ENCODE measurements at places on chromosomes 5 and 9.

DNA sequence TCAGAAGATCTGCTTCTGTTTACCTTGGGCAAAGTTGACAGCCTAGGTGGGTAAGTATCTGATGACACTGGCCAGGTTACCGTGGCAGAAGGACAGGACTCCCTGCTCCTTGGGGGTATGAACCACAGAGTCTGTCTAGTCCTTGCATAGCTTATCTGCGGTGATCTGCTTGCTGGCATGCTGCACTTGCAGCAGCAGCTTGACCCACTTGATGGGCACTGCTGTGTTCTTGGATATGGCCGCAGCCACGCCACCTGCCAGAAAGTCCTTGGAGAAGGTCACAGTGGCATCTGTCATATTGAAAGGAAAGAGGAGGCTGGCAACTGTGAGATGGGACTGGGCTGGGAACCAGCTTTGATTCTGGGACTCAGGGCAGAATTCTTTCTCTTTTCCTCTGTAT lies 35.9 kb upstream of the POC5 start:
- no peak for DNase-seq

GRCh38 chr9:35277628-35278359 lies 116.0 kb downstream of the UNC13B start:
- DNase-seq = no peak

GRCh38 chr9:106722051-106722753 lies 140.8 kb upstream of the ZNF462 start:
- DNase-seq = no peak

- no peak for DNase-seq
These were observed 97.8 kb upstream of the WWC1 start for GRCh38 chr5:168193493-168194250.

GRCh38 chr5:101159006-101159405 lies 255.9 kb upstream of the ST8SIA4 start:
- DNase-seq = no peak

GRCh38 chr5:96123418-96123817 lies 161.8 kb upstream of the ELL2 start:
- DNase-seq = no peak

DNA sequence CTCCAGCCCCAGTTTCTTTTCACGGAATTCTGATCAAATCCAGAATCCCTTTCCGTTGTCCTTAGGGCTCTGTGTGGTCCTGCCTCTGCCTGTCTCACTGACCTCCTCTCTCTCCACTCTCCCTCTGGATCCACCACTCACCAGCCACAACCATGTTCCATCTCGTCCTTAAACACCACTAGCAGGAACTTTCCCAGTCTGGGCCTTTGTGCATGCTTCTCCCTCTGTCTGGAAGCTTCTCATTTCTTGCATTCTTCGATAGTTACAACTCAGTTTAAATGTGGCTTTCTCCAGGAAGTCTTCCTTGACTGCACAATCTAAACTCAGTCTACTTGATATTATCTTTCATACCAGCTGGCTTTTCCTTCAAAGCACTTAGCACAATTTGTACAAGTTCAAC lies 117.7 kb upstream of the MSX2 start:
- DNase-seq = no peak
